ENCODE measurements at places on chromosomes 2 and 18.

- DNase-seq, result peak; percentile 29
These were observed 29.9 kb downstream of the GPC1 start for GRCh38 chr2:240465268-240465764.

DNA sequence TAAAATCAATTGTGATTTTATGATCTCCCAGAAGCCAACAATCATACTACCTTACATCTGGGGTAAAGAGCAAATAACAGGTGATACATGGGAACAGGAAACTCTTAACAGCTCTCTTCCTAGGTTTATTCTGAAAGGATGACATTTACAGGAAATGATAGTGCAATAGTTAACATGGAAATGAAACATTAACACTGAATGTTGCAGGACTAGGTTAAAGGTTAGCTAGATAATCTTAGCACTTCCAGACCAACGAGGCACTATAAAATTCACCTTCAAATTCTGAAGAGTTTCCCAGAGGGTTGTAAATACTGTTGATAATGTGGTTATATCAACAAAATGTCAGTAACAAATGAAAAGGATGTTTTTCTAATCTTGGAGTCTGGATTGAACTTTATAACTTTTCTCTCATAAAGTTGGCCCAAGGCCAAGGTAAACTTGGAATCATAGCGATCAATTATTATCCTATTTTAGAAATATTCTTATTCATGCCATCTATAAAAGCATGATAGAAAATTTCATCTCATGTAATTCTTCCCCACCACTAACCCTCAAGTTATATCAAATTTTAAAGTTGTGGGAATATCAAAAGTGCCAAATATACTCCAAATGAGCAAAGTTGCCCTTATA lies 32.9 kb upstream of the GCG start:
- DNase-seq, result no peak

GRCh38 chr2:11873356-11874154 lies 127.1 kb downstream of the LPIN1 start:
- DNase-seq, result no peak

DNA sequence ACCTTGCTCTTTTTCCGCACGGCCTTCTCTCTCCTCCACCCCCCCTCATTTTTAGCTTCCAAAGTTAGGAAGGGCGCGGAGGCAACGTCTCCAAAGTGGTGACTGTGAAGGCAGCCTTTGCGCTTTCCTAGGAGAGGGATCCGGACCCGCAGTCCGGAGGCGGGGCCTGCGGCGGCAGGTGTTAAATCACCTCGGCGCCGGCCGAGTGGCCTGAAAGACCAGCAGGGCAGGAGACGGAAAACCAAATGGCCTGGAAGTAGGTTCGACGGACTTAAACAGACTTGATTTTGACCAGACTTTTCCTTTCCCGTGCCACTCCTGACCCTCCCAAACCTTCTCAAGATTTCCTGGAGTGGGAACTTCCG lies 615 bp downstream of the GORASP2 start:
- peak; percentile 64 for DNase-seq

- no peak for DNase-seq
These were observed 34.8 kb upstream of the ASXL2 start for GRCh38 chr2:25912851-25913695.

- DNase-seq, result no peak
These were observed 4.6 kb upstream of the ENOSF1 start for GRCh38 chr18:717003-717402.

DNA sequence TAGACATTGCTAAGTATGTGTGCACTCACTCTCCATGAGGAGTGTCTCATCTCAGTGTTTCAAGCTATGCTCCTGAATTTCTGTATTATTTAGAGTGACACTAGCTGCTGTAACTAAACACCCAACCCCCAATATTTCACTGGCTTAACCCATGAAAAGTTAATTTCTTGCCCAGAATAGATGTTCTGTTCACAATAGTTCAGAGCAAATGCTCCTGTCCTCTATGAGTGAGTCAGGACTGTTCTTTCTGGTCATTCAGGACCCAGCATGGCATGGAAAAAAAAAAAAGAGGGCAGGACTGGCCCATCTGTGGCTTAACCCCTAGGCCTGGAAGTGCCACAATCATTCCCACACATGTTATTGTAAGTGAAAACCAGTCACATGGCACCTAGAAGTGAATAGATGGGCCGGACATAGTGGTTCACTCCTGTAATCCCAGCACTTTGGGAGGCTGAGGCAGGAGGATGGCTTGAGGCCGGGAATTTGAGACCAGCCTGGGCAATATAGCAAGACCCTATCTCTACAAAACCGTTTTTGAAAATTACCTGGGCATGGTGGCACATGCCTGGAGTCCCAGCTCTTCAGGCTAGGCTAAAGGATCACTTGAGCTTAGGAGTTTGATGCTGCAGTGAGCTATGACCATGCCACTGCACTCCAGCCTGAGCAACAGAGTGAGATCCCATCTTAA lies 663.6 kb downstream of the IRS1 start:
- DNase-seq, result no peak

DNA sequence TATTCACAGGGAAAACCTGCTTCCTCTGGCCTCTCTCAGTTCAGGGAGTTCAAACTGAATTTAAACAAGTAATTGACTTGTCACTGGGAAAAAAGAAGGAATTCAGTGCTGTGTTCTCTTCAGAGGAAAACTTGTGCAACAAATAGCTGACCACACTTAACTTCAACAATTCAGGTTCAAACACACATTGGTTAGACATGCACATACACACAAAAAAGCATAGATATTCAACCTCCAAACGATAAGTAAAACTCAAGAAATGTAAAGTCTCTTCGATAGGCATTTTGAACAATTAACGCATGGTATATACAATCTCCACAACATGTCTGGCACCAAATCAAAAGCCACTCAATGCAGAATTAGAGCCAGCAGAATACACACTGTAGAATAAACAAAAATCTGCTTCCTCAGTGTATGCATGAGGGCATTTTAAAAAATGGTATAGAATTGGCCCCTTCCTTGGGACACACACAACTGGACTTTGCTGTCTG lies 269.0 kb downstream of the TCF4 start:
- DNase-seq, result no peak

- DNase-seq, result peak; percentile 78
These were observed at the start of gene C1GALT1C1L for GRCh38 chr2:43676322-43677050. Gene C1GALT1C1L, minus strand, starts transcription at chr2:43676429. Its CDS starts 107 bp downstream, at chr2:43676322.

- DNase-seq, result peak; percentile 16
These were observed 82.9 kb downstream of the DYSF start for GRCh38 chr2:71536226-71536671.

GRCh38 chr2:231464576-231465540 lies 574 bp upstream of the NCL start:
- peak; percentile 99 for DNase-seq

DNA sequence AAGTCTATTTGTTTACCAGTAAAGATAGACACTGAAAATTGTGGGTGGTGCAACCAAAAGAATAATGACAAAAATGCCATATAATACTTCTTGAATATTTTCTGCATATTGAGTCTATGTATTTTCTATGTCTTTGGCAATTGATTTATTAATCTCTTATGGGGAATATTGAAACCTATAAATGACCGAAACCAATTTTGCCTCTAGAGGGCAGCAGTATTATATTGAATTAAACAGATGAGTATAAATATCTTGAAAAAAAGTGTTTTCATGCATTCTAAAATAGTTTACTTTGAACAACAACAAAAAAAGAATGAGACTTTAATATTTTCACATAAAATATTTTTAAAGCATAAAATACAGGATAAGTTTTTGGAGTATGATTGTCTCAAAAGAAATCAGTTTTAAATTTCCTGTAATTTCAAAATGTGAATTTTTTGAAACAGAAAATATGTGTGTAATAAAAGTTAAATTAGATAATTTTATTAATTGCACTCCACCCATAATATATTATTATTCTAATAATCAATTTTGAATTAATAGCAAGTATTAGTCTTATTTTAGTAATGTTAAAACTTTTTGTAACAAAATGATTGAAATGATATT lies 49.9 kb upstream of the CALCRL start:
- no peak for DNase-seq

GRCh38 chr2:29240601-29241000 lies 125.4 kb downstream of the CLIP4 start:
- DNase-seq, result no peak
